Karpas-422 (cell line): ENCODE measurements at places on chromosomes 16 and 17. TPM values are rescaled to one million over a fixed set of nuclear protein-coding genes. Genes with fewer than 3 reads are reported as not detected.

Gene PTGES3L
- 0.11 and 0.45 TPM in 2 replicates for total RNA-seq

Gene RCVRN
- not detected in 2 replicates for total RNA-seq

Gene C16orf95
- 9.7 and 12.0 TPM in 2 replicates for total RNA-seq

Gene ZNF598
- 12.6 and 20.5 TPM in 2 replicates for total RNA-seq

Gene SOCS3
- not detected in 2 replicates for total RNA-seq

Gene PLEKHH3
- 6.7 and 7.0 TPM in 2 replicates for total RNA-seq

Gene ACSM2A
- not detected in 2 replicates for total RNA-seq

Gene CCDC144A
- not detected in 2 replicates for total RNA-seq

Gene OTOA
- 0.07 TPM in 1 of 2 replicates, not detected in the other for total RNA-seq

Gene DNASE1L2
- total RNA-seq: 0.78 and 5.2 TPM in 2 replicates

Gene GRAP
- 17.6 and 29.9 TPM in 2 replicates for total RNA-seq

Gene NLGN2
- not detected in 2 replicates for total RNA-seq

Gene HYDIN
- not detected in 2 replicates for total RNA-seq

Gene KRT33B
- total RNA-seq: not detected in 2 replicates
